ENCODE measurements at places on chromosomes 1 and 21.

- no peak for DNase-seq
Observed at GRCh38 chr21:46119637-46120271, 21.8 kb downstream of the COL6A2 start.

GRCh38 chr1:145997718-145998023 is 1.3 kb upstream of the TXNIP start:
- no peak for DNase-seq

- no peak for DNase-seq
Observed at GRCh38 chr21:45427331-45428271, 22.6 kb downstream of the COL18A1 start.

- DNase-seq, result no peak
Observed at GRCh38 chr1:51570063-51570710, 46.7 kb upstream of the OSBPL9 start.

- DNase-seq, result no peak
Observed at GRCh38 chr1:53986458-53986857, 31.5 kb downstream of the LDLRAD1 start.

Measured in activated T-cell treated with anti-CD3 and anti-CD28 coated beads, Interleukin-2, amount 50 U/mL, for 72 hours (primary cell).